ENCODE measurements at places on chromosomes 2 and 18.

- no peak for DNase-seq
These were observed 66.5 kb downstream of the FTCDNL1 start for GRCh38 chr2:199784512-199784911.

DNA sequence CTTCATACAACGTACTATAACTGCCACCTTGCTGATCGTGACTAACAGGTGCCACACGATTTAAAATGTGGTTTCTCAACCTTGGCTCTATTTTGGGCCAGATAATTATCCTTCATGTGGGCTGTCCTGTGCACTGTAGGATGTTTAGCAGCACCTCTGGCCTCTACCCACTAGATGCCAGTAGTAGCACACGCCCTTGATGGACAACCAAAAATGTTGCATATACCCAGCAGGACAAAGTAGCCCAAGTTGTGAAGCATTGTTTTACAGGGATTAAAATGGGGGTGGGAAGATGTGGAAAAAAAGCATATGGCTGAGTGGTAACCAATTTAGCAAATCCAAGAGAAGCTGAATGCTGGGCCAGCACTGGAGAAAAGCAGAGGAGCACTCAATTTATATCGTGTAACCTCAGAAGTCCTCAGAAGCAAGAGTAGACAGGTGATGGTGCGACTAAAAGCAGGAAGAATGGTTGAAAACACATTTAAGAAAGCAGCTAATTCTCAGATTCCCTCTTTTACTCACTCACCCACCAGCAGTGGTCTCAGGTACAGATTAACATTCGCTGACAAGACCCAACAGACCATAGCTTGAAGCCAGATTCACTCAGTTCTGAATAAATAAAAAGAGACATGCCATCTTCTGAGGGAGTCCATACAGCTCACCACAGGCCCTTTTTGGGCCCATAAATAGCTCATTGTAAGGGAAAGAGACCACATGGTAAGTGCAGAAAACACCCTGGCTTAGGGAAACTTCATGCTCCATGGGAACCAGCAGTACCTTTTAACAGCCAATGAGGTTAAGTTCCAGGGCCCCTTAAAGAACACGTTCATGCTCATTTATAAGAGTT lies 50.6 kb downstream of the RAPH1 start:
- DNase-seq, result no peak

GRCh38 chr2:241937297-241937696 lies 67.8 kb downstream of the RTP5 start:
- DNase-seq, result no peak

DNA sequence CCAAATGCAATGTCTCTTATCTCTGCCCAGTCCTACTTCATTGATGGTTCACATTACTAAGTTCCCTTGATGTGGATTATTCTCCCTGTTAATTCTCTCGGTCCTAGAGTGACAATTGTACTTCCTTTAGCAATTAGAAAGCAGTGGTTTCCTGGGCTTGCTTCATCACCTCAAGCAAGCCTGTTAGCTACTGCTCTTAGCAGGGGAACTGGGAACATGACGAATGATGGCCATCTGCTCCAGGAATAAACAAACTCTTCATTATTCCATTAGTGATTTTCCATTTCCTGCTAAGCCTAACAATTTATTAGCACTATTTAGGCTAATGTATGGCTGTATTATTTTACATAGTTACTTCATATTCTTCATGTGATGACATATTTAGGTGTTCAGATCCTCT lies 331.8 kb downstream of the MTX2 start:
- no peak for DNase-seq

GRCh38 chr2:17171446-17172049 lies 346.7 kb downstream of the RAD51AP2 start:
- DNase-seq, result peak; percentile 53

All from HEK293T (cell line).